ENCODE measurements at places on chromosomes 13 and 19.

DNA sequence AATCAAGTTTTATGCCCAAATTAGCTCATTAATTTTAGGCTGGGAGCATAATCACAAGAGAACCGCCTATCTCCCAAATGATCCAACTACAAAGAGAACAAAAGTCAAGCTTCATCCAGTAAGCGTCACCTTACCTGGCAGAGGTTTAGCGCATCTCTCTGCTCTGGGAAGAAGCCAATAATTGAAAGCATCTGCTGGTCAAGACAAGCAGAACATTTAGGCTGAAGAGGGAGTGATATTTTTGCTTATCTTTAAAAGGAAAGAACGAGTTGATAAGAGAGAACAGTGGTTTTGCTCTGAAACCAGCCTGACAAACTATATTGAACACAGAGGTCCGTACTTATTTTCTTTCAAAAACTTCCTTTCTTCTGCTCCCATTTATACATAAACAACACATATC lies 242.1 kb downstream of the ENOX1 start:
- DNase-seq: no peak

DNA sequence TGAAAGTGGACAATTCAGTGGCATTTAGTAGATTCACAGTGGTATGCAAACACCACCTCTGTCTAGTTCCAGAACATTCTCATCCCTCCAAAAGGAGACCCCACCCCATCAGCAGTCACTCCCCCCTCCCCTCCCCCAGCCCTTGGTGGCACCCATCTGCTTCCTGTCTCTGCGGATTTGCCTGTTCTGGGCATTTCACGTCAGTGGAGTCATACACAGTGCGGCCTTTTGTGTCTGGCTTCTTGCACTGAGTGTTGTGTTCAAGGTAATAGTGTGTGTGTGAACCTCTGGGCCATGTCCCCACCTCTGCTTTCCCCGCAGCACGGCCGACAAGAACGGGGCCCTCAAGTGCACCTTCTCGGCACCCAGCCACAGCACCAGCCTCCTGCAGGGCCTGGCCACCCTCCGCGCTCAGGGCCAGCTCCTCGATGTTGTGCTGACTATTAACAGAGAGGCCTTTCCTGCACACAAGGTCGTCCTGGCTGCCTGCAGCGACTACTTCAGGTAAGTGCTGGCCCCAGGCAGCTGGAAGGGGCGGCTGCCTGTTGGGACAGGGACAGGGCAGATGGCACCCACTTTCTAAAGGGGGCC lies 19.4 kb upstream of the CRTC1 start:
- no peak for DNase-seq

GRCh38 chr13:110616103-110617101 lies 1.1 kb downstream of the NAXD start:
- no peak for DNase-seq

- DNase-seq: no peak
Measured at GRCh38 chr19:10374931-10375330, 5.4 kb downstream of the TYK2 start.

GRCh38 chr19:33679696-33680095 lies 57.9 kb downstream of the CHST8 start:
- DNase-seq: no peak

- no peak for DNase-seq
Measured at GRCh38 chr13:47672245-47673008, 328.6 kb downstream of the SUCLA2 start.

GRCh38 chr19:9054765-9055164 lies 32.1 kb upstream of the OR1M1 start:
- no peak for DNase-seq

- DNase-seq: no peak
Measured at GRCh38 chr19:52653161-52653560, 15.0 kb upstream of the ZNF83 start.

DNA sequence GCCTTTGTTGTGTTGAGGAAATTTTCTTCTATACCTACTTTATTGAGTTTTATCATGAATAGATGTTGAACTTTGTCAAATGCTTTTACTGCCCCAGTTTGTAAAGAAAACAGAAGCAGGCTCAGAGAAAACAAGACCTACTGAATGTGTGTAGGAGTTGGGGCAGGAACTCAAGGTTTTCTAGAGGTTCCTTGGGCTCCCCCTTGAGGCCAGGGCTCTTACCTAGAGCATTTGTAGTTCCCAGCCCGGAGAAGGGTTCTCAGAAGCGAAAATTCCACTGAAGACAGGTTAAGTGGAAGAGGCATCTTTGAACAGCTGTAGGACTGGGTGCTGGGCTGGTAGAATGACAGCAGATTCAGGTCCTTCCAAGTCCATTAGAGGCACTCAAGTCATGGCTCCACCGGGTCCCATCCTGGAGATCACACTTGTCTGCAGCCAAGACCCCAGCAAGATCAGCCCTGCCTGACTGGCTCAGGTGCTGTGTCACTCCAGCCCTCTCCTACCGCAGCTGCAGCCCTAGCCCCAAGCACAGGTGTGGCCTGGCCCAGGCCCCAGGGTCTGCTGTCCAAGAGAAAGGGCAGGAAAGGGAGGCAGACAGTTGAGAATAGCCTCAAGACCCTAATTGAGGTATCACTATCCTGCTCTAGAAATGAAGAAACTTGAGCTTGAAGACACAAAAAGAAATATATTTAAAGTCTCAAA lies 425.5 kb downstream of the PCDH20 start:
- no peak for DNase-seq

GRCh38 chr19:14517446-14517839 lies 754 bp downstream of the DNAJB1 start:
- DNase-seq: no peak

Data from chondrocyte (in vitro differentiated cells).